Esophagus squamous epithelium (tissue), 5 donors: ENCODE measurements at places on chromosomes 6 and 20. TPM values are rescaled to one million over a fixed set of nuclear protein-coding genes. Genes with fewer than 3 reads are reported as not detected.

GRCh38 chr6:56046576-56046975, 171.2 kb upstream of the BMP5 start:
- no peak for DNase-seq

ADTRP gene
- total RNA-seq = 2.5 TPM

GRCh38 chr6:88246654-88247053, 80.5 kb upstream of the CNR1 start:
- DNase-seq = no peak

DNA sequence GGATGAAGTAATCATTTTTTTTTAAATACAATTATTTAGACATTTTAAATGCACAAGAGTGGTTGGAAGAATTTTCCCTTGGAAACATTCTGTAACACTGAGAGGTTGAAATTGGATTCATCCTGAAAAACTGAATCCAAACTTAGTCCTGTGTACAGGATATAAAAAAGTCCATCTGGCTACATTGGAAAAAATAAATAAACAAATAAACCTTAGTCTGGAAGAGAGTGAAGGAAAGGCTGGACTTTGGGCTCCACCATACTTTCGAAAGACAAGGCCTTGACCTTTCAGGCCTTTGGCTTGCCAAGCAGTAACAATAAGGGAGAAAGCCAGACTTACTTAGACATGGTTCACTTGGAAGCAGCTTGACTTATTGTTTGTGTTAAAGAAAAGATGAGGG, 664.3 kb downstream of the TENT5A start:
- DNase-seq = no peak

BFSP1 gene
- total RNA-seq = 0.76 TPM

MBOAT1 gene
- 5.2 TPM for total RNA-seq

- no peak for DNase-seq
Observed at GRCh38 chr6:156344491-156344890, 432.7 kb upstream of the ARID1B start.

NEURL2 gene
- total RNA-seq = 6.5 TPM
